ENCODE measurements at places on chromosomes 3 and 15.

- no peak for DNase-seq
Observed at GRCh38 chr3:50164984-50165909, 10.1 kb downstream of the SEMA3F start.

DNA sequence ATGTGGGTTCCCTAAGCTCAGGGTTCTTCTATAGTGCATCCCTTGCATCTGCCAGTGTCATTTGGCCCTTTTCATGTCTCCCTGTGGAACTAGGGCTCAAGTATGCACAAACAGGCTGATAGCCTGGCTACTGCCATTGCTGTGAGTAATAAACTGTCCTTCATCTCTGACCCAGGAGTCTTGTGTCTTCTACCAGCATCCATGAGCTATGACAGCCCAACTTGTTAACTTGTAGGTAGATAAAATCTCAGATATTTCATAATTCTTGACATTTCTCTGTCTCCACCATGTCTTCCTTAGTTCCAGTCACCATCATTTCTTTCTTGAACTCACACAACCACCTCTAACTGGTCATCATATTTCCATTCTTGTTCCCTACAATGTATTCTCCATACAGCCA, 19.5 kb upstream of the BCL2L10 start:
- DNase-seq = no peak

DNA sequence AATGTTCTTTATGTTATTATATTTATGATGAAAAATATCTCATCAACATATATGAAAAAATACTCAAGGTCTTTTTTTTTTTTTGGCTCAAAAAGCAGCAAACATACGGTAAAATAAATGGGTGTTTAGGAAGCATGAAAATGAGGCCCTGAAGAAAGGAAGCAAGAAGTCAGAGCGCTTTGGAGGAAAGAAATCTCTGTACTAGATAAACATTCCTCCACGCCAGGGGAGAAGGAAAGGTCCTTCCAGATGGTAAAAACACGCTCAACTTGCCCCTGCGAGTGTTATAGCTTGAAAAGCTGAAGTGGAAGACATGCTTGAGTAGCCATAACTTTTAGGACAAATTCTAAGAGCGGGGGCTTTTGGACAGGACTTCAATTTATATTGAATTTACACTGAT, 52.9 kb downstream of the FEM1B start:
- no peak for DNase-seq

DNA sequence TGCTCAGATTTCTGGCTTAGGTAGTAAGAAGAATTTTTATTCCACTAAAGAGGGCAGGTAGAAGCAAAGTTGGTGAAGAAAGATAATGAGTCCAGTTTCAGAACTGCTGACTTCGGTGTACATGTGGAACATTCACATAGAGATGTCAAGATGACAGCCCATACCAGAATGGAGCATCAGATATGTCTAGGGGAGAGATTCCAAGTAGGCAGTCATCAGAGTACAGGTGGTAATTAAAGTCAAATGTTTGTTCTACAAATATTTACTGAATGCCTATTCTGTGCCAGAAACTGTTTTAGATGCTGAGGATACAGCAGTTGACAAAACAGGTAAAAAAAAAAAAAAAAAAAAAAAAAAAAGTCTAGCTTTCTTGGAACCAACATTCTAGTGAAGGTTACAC, 81.9 kb downstream of the FGF12 start:
- no peak for DNase-seq

GRCh38 chr3:189270248-189270832, 98.6 kb downstream of the TPRG1 start:
- DNase-seq = peak; percentile 24

DNA sequence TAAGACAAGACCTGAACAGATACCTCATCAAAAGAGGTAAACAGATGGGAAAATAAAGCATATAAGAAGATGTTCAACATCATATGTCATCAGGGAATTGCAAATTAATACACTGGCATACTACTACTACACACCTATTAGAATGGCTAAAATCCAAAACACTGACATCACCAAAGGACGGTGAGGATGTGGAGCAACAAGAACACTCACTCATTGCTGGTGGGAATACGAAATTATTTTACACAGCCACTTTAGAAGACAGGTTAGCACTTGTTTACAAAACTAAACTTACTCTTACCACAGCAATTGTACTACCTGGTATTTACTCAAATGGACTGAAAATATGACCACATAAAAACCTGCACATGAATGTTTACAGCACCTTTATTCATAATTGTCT, 119.6 kb downstream of the GSK3B start:
- DNase-seq = no peak

DNA sequence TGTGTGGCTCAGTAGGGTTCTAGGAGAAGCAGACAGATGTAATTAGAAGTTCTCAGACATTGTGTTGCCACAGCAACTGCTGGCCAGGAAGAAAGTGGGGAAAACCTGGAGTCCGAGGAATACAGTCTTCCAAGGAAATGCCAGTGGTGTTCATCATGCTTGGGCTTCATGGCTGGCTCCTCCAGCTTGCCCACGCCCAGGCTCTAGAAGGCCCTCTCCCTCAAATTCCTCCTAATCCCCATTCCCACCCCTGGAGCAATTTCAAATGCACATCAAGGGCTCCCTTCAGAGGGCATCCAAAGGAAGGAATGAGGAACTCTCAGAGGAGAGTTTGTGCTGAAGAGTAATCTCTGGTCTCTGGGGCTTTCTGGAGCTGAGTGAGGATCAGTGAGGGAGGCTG, 21.9 kb downstream of the FSTL1 start:
- no peak for DNase-seq

GRCh38 chr15:42984493-42985034, 64.0 kb upstream of the TTBK2 start:
- DNase-seq = no peak

DNA sequence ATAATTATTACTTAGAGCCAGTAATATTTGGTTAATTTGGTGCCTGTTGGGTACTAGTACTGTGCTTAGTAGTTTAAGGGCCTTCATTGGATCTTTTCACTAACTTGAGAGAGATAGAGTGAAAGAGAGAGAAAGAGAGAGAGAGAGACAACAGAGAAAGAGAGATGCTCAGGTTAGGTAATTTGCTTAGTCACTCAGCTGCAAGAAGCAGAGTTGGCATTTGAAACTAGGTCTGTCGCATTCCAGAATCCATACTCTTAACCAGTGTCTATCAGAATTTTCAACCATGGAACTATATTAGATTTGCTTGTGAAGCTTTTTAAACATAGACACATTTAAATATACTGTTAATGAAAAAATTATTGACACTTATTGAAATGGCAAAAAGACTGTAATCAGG, 31.1 kb upstream of the NUDT16 start:
- DNase-seq = no peak

DNA sequence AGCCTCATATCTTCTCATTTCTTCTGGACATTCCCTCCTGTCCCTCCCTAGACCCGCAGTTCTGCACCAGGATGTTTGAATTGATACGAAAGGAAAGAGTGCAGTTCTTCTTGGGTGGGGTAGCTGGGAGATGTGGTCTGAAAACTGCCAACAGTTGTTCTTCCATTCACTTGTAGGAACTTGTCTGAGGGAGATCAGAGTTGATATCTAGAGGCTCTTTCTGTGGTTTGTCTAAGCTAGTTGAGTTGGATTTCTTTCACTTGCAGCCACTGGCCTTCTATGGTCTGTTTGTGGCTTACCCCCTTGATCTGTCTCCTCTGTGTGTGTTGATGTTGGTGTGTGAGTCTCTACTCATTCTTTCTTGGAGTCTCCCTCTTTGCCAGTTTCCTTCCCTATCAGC, 42.5 kb upstream of the PIK3CB start:
- DNase-seq = no peak

DNA sequence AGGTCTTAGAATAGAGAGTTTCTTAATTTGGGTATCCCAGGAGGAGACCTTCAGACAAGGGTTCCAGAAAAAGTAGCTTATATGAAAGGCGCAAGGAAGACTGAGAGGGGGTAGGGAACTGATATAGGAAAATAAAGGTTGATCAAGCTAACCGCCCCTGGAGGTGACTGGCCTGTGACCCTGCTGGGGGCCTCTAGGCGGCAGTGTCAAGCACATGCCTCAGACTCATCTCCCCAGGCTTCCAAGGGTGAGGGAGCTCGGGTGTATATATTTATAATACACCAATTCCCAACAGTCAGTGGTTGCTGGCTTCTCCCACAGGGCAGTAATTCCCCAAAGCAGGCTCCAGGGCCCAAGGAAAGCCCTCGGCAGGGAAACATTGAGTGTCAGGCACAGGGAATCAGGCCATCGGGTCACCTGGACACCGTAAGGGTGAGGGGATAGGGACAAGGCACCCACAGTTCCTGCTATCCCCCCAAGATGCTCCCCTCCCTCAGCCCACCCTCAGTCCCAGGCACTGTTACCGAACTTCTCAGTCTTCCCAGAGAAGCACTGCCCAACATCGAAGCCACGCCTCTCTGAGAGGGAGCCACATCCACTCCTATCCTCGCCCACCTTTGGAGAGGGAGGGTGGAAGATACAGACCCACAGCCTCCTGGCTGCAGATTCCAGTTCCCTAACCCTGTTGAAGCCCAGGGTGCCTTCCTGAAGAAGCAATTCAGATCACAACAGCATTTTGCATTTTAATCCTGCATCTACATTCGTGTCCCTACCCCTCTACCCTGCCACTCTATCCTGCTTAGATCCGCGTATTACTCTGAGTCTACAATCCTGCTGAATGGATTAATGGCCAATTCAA, 19.5 kb upstream of the CAV3 start:
- DNase-seq = no peak

DNA sequence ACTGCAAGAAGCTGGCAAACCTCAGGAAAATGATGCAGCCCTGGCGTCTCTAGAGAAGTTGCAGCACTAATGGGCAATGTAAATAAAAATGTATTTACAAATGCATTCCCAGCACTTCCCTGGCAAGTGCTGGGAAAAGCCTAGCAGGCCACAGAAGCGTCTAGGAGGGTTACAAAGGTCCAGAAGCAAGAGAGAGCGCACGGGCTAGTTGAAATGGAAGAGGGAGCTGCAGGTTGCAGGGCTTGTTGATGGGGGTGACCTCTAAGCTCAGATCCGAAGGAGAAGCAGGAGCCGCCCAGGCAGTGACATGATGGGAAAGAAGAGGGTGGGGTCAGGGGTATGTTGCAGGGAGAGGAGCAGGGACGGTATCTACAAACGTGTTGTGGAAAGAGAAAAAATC, 2.7 kb upstream of the KNL1 start:
- no peak for DNase-seq

GRCh38 chr3:152385761-152386160, 117.0 kb downstream of the MBNL1 start:
- no peak for DNase-seq

DNA sequence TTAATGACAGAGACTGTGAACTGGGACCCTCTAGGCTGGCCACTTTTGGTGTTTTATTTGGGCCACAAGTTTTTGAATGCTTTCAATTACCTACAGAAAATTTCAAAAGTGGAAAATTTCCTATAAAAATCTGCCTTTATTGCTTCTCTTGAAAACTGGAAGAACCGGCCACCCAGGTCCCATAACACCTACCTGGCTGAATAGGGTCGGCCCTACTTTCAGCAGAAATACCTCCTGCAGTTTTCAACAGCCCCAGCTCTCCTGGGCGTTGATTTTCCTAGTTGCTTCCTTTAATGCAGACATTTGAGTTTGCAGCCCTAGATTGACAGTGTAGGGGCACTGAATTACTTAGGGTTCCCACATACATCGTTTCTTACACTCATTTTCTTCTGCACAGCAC, 719 bp upstream of the SRPRB start:
- no peak for DNase-seq

- no peak for DNase-seq
Observed at GRCh38 chr3:185737740-185738680, 86.8 kb downstream of the IGF2BP2 start.

DNA sequence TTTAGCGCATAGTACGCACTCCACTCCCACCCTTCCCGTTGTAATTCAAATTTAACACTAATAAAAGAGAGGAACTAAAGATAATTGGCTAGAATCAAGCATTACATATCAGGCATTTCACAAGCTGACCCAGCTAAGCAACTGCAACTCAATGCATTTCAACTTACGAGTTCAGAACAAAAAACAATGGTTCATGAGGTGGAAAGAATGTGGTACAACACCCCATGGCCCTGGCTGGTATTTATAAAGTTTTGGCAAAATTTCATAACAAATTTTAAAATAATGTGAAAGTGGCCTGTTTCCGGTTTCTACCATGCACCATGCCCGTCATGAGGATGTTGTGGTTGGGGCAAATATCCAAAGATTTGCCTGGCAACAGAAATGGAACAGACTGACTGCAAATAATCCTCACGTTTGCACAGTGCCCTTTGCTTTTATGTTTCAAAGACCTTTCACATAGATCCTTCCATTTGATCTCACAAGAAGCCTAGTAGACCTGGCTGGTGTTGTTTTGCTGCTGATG, 455.3 kb upstream of the NR2F2 start:
- peak; percentile 3 for DNase-seq

DNA sequence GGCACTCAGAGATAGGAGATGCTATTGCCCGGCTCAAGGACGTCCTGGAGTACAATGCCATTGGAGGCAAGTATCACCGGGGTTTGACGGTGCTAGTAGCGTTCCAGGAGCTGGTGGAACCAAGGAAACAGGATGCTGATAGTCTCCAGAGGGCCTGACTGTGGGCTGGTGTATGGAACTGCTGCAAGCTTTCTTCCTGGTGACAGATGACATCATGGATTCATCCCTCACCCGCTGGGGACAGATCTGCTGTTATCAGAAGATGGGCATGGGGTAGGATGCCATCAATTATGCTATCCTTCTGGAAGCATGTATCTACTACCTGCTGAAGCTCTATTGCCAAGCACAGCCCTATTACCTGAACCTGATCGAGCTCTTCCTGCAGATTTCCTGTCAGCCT, 26.4 kb downstream of the BCL2A1 start:
- no peak for DNase-seq

DNA sequence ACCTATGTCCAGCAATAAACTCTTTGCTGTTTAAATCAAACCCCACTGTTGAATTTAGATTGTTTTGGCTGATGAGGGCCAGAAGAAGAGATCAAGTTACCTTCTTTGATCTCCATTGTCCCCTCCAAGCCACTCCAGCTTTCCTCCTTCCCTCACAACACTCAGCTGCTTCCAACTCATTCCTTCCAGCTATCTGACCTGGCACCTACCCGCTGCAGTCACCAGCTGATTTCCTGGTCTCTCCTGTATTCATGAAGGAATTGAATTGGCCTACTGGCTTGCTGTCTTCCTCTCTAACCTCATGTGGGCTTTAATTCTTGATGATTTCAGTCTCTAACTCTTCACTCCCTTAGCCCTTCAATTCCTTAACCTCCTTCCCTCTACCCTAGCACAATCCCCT, 40.8 kb upstream of the ABHD17C start:
- no peak for DNase-seq

GRCh38 chr3:8561370-8561769, 59.7 kb downstream of the LMCD1 start:
- DNase-seq = no peak

All from CD4-positive, alpha-beta T cell treated with Interleukin-6 at 100 ng/mL for 8 hours (primary cell).